Foreskin fibroblast (primary cell): ENCODE measurements at places on chromosomes 6 and 20.

DNA sequence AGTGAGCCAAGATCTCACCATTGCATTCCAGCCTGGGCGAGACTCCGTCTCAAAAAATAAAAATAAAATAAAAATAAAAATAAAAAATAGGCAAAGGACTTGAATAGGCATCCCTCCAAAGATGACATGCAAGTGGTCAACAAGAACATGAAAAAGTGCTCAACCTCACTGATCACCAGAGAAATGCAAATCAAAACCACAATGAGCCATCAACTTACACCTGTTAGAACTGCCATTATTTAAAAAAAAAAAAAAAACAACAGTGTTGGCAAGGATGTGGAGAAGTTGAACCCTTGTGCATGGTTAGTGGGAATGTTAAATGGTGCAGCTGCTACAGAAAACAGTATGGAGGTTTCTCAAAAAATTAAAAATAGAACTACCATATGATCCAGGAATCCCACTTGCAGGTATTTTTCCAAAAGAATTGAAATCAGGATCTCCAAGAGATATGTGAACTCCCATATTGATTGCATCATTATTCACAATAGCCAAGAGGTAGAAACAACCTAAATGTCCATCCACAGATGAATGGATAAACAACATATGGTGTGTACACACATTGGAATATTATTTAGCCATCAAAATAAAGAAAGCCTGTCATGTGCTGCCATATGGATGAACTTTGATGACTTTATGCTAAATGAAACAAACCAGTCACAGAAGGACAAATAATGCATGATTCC, 2.8 kb downstream of the C20orf203 start:
- DNase-seq = no peak

- peak; percentile 61 for DNase-seq
Measured at GRCh38 chr6:151869787-151870186, 62.3 kb downstream of the ESR1 start.

- no peak for DNase-seq
Measured at GRCh38 chr6:117078624-117079023, 186.7 kb upstream of the VGLL2 start.

DNA sequence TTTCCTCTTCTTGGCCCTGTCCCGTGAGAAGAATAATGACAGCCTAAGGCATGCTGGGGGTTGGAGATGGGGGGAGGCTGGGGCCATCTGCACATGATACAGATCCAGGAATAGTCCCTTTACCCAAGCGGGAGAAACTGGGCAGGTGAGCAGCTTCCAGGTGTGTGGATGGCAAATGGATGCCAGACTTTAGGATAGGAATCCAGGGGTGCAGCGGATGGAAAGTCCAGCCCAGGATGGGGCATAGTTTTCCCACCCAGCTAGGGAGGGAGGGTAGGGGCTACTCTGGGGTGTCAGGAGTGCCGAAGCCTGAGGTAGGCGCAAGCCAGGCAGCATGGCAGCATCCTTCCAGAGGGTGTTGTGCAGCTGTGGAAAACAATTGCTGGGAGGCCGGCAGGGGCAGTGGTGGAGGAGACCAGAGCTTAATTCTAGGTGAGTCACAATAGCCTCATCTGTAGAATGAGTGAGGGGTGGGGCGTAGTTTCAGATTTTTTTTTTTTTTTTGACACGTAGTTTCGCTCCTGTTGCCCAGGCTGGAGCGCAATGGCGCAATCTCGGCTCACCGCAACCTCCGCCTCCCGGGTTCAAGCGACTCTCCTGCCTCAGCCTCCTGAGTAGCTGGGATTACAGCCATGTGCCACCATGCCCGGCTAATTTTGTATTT, 15.4 kb upstream of the FAM110A start:
- DNase-seq = no peak

DNA sequence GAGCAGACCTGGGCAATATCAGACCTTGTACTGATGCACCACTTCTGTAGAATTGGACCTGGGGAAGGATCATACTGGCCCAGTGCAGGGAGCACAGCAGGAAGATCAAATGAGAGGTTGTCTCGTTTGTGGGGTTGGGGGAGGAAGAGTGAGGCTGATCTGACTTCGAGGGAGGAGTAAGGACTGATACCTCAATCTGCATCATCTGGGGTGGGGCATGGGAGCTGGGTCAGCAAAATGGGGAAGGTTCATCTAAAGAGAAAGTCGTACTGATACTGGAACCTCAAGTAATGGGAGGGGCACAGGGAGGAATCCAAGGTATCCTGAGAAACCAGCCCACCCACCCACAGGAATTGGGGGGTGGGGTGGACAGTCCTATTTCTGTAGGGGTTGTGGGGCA, 3.7 kb downstream of the RNF39 start:
- DNase-seq = no peak

DNA sequence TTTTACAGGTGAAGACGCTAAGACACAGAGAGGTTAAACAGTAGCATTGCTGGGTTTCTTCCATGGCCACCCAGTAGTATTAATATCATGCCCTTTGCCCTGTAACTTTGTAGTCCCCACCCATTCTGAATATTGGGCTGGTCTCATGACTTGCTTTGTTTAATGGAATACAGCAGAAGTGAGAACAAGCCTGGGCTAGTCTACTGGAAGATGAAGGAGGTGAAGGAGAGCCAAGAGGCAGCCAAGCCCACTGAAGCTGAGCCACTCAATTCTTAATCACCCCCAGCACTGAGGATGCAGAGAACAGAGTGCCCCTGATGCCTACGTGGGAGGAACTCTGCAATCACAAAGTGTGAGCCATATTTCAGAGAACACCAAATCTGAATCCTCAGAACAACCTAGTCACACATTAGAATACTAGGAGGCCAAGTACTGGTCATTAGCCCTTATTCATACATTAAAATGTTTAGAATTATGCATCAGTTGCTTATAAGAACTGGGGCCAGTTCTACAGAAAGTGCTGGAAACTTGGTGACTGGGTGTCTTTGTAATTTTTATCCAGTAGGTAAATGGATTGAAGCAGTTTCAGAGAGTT, 270.1 kb upstream of the PRND start:
- no peak for DNase-seq

GRCh38 chr6:148316308-148316707, 26.3 kb upstream of the SASH1 start:
- no peak for DNase-seq

DNA sequence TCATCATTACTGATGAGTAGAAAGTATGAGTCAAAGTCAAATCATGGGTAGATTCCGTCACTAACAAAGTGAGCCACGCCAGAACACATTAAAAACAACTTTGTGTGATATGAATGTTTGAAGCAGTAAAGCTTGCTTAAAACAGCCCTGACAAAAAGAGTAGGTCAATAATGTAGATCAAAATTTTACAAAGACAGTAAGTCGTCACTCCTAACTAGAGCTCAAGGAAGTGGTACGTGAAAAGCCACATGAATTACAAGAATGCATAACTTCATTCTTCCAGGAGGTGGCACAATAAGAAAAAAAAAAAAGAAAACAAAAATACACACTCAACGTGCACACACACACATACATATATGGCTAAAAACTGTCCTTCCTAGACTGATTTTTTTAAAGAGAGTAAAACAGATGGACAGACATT, 69.9 kb downstream of the HACE1 start:
- peak; percentile 60 for DNase-seq

GRCh38 chr6:104796031-104796785, 63.5 kb downstream of the HACE1 start:
- DNase-seq = no peak
